ENCODE measurements at places on chromosomes 12 and 14.
A peak's percentile ranks its signal among the peaks of the same experiment; 100 is the strongest.

DNA sequence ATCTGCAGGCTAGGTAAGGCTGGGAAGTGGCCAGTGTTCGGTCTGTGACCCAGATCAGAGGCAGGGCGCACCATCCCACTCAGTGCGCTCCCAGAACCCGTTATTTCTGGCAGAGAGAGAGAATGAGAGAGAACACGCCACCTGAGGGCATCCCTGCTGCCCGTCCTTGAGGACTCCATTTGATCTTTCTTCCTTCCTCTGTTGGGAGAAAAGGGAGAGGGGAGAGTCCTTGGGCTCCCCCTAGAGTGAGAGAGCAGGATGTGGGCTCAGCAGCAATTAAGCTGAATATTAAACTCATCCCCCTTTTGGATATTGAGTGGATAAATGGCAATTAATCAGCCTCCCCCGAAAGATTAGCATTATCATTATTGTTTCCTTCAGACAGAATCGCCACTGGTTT, 70.6 kb downstream of the IFT43 start:
- no peak for DNase-seq

- DNase-seq, result peak; percentile 16
These were observed 8.3 kb downstream of the FMNL3 start for GRCh38 chr12:49698619-49699545.

GRCh38 chr12:112973011-112973735, 5.1 kb upstream of the OAS2 start:
- no peak for DNase-seq

DNA sequence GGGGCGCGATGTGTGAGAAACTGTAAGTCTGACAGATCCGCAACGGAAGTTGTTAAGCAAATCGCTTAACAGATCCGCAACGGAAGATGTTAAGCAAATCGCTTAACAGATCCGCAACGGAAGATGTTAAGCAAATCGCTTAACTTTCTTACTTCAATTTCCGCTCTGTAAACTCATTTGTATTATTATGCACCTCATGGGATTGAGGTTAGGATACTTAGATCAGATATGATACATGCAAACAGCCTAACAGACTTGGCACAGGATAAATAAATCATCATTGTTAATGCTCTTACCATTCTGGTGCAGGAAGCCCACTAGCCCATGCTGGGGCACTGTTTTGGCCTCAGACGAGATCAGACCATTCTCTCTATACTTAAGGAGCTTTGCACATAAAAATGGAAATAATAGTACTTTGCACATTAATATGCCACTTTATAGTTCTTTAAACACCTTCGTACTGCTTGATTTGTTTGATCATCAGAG, 399 bp downstream of the NCAPD2 start:
- no peak for DNase-seq

DNA sequence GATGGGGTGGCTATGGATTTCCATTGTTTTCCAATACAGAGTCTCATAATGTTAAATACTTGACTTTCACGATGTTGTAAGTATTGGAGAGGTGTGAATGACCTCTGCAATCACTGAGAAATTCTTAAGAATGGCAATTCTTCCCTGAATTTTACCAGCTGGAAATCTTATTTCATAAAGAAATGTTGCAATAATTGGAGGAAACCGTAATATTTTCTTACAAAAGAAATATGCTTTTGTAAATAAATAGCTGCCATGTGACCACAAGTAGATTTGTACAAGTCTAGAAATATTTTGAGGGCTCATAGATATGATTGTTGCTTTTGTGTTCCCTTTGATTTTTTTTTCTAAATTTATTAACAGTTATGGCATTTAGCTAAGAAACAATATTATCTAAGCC, 308.7 kb upstream of the ATP2B1 start:
- DNase-seq, result peak; percentile 67

DNA sequence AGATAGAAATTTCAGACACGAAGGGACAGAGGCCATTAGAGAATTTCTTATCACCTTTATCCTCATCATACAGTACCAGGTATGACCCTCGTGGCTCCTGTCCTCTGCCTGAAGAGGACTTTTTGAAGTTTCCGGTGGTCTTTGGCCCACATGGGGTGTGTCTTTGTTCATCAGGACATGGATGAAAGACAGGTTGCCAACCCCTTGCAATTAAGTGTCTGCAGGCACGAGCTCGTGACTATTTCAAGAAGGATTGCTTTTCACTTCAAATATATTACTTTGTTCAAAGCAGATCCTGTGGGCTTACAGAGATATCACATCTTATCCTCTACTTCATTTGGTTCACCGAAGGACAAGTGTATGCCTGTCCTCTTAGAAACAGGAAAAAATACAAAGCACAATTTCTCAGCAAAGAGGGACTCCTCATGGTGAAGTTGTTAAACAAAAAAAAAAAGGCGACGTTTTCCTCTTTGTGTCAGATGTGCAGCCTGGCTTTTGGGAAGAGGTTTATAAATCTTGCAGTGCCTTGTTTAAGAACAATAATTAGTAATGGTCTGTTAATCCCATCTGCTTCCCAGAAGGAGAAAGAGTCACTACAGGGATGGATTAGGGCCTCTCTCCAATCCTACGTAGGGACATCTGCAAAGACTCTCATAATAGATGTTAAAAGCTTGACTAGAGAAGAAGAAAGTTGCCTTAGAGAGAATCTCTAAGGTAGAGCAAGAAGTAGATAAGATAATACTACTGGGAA, 13.5 kb upstream of the FAM234B start:
- no peak for DNase-seq

GRCh38 chr12:130983328-130984017, 29.8 kb downstream of the ADGRD1 start:
- no peak for DNase-seq

DNA sequence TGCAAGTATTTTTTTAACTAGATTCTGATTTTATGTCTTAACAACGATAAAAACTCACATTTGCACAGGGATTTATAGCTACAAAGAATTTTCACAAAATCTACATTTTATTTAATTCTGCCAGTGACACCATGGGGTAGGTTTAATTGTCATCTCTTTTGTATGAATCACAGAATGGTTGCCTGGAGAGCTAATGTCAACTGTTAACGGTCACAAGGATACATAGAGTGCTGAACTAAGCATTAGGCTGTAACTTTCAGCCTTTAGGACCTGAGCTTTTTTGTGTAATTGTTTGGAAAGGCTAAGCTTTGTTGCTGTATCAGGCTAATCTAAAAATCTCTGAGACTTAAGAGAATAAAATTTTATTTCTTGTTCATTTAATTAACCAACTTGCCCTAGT, 465.3 kb upstream of the TBX3 start:
- no peak for DNase-seq

- peak; percentile 16 for DNase-seq
These were observed 28.1 kb upstream of the PRICKLE1 start for GRCh38 chr12:42617622-42618021.

- DNase-seq, result no peak
These were observed 28.4 kb upstream of the OR5AU1 start for GRCh38 chr14:21184254-21184653.

DNA sequence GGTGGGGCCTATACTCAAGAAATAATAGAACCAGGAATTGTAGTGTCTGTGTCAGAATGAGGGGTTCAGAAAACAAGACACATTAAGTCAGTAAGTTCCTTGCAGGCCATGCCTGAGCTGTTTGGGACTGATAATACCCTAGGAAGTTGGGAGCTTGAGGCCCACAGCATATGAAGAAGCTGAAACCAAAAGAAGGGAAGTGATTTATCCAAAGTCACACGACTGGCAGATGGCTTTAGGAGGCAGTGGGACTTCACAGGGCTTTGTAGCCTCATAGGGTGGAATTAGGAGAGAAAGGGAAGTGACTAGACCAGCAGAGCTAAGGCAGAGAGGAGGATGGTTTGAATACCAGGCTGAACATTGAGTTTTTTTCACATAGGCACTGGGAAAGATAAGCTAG, 56.6 kb upstream of the SRSF5 start:
- no peak for DNase-seq

DNA sequence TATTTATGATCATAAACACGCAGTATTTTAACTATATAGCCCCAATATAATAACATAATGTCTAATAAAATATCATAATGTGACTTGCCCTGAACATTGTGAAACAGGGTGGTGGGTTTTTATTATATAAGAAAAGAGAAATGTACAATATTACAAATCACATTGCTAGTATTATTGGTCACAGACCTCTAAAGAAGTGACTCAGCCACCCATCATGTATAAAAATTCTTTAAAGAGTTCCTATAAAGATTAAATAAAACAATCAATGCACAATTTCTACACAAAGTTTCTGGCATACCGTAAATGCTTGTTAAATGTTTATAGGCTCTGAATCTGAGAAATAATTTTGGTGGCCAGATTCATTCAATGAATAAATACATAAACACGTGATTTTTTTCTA, 28.9 kb downstream of the ABCC9 start:
- DNase-seq, result peak; percentile 5

DNA sequence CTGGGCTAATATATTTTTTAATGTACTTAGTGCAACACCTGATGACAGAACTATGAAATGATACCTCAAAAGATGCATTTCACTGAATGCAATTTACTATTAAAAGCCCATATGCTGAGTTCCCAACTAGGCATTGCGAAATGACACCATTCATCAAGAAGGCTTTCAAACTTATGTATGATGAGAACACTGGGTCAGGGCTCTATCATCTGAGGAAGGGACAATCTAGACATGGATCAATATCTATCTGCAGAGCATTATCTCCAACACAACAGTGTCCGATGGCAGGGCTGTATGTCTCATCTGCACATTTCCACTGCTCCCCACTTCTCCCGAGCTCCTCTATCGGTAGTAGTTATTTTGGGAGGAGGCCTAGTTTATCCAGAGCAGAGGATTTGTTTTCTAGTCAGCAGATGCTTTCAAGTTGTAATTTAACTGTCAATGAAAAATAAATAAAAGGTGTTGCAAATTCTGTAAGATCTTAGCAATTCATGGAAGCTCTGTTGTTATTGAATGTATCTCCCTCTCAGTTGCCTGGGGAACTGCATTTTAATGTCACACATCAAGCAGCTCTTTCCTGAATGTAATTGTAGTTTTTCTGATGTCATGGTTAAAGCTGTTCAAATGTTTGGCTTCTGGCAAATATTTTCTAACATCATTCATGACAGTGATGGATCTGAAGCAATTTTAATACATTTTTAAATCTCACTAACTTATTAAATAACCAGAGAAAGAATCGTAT, 7.4 kb upstream of the GCH1 start:
- DNase-seq, result no peak

DNA sequence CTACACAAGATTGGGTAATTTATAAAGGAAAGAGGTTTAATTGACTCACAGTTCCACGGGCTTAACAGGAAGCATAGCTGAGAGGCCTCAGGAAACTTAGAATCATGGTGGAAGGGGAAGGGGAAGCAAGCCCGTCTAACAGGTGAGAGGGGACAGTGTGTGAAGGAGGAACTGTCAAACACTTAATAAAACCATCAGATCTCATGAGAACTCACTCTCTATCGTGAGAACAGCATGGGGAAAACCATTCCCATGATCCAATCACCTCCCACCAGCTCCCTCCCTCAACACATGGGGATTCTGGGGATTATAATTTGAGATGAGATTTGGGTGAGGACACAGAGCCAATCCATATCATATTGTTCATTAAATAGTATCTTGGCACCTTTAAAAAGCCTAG, 56.1 kb downstream of the EPS8 start:
- no peak for DNase-seq

DNA sequence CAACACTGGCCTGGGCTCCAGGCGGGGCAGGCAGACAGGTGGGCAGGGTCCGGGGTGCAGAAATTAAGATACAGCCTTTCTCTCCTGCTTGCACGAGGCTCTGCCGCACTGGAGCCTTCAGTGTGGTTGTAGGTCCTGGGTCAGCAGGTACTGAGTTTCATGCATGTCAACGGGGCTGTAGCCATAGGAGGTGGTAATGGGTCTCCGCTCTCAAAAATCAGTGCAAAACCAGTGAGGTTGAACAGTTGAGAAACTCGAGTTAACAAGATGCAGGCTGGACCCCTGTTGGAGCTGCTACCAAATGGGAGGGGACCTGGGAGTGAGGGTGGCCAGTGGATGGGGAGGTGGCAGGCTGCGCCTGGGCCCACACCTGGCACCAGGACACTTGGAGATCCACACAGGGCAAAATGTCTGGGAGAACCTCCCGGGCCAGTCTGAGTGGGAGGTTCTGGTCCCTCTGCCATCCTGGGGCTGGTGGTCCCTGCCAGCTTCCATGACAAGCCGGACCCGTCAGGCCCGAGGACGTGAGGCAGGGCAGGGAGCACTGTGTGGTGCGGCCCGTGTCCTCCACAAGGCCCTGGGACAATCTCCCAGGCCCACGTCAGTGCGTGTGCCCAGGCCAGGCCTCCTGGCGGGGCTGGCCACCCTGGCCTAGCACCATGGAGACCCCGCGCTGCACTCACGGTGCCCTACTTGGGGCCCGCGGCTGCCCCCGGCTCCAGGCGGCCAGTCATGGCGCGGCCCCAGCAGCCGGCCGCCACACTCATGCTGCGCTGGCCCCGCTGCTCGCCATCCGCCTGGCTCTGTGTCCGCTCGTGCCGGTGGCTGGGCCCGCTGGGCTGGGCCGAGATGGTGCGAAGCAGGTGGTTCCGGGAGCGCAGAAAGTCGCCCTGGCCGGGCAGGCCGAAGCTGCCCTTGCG, 5.1 kb downstream of the ARL6IP4 start:
- no peak for DNase-seq

DNA sequence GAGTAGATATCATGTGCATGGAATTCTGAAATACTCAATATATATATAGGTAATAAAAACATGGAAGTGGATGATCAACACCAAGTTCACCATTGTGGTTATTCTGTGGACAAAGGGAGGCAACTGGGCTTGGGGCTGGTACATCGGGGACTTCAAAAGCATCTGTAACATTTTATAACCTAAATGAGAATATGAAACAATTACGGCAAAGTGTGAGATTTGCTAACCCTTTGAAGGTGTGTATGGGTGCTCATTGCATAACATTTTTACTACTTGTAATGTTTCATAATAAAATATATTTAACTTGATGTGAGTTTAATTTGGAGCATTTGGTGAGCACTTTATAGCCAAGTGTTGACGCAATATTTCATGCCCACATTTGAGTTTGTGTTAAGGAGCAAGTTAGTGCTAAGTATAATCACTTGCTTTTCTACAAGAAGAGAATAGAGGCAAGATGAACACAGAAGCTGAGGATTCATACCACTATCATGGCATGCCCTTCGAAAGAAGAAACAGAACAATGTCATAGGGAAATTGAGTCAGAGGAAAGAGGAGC, 109.3 kb downstream of the NTN4 start:
- DNase-seq, result no peak
